Small intestine (tissue), 16 donors: ENCODE measurements at places on chromosomes 2 and 18.

DNA sequence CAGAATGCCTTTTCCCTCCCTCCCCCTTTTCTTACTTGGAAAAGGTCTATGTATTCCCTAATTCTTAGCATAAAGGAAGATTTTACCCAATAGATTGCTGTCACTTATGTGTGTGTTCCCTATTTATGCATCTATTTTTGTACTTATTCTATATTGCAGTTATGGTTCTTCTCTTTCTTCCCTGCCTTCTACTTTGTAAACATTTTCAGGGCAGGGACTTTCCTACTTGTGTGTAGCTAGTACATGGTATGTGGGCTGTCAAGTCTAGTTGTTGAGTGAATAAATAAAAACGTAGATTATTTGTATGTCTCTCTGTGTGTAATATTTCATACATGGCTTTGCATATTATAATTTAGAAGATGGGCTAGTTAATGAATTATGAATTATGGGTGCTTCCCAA, 45.3 kb downstream of the PSMD14 start:
- no peak for DNase-seq

GRCh38 chr2:112694182-112694581, 26.6 kb upstream of the NT5DC4 start:
- DNase-seq = no peak

DNA sequence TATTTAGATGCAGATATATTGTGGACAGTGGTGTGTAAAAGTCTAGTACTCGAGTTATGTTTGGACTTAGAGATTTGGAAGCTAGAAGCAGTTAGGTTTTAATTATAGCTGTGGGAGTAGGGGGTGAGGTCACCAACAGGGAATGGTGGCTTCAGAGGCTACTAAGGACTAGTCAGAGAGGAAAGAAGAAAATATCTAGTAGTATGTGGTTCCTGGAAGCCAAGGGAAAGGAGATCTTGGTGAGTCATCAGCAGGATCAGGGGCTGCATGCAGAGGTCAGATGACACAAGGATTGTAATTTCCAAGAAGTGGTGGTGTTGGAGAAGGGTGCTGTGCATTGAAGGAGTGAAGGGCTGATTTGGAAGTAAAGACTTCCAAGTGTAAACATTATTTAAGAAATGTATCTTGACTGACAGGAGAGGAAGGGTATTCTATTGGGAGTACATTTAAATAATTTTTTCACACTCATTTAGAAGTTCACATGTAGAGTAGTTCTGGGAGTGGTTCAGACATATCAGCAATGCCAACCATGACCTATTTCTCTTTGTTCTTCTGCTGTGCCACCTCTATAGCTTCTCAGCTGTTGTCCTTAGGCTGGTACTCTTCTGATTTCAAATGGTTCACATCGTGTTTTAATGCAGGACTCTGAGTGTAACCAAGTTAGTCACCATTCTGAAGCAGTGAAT, 59.1 kb downstream of the ACSL3 start:
- DNase-seq = no peak

DNA sequence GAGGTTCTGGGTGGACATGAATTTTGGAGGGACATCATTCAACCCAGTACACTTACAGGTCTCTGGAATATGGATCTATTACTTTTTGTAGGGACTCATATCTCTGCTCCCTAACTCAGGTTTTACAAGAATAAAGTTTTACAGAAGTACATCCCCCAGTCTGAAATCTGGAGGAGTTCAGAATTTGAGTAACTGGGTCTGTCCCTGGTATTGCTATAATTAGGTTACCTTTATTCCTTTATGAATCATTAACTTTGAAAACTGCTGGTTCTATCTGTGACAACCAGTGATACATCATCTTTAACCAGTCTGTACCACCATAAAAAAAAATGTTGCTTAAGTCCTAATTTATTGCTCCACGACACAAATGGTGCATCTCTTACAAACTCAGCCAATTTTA, 59.9 kb downstream of the INSIG2 start:
- no peak for DNase-seq

DNA sequence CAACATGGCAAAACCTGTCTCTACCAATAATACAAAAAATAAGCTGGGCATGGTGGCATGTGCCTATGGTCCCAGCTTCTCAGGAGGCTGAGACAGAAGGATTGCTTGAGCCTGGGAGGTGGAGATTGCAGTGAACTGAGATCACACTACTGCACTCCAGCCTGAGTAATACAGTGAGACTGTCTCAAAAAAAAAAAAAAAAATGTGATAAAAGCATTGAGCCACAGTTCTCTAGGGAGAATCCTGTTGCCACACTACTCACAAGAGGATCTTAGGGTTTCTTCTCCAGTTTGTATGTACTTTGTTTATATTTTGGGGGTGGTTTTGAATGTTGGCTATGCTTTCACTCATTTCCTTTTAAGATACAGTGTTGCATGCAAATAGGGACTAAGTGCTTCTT, 62.0 kb downstream of the TMEM185B start:
- no peak for DNase-seq

- peak; percentile 31 for DNase-seq
These were observed 494 bp downstream of the HNRNPLL start for GRCh38 chr2:38602136-38602731.

GRCh38 chr2:190979906-190980629, 33.9 kb downstream of the STAT1 start:
- peak; percentile 75 for DNase-seq

DNA sequence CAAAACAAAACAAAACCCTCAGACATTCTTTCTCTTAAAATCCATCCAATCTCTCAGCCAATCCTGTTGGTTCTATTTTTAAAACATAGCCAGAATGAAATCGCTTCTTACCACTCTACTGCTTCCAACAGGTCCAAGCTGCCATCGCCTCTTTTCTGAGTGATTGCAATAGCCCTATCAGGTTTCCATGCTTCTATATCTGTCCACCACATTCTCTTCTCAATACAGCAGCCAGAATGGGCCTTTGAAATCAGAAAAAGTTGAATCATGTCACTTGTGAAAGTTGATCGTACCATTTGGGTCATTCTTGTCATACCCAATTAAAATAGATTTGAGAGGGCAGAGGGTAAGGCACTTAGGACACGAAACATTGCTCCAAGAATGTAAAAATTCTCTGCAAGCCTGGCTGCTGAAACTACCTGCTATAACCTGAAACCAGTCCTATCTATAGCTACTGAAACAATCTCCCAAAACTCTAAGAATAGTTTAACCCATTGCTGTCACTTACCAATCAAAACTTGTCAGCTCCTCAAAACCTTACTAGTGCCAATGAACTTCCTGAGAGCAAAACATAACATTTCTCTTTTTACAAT, 3.3 kb upstream of the MTLN start:
- DNase-seq = no peak

DNA sequence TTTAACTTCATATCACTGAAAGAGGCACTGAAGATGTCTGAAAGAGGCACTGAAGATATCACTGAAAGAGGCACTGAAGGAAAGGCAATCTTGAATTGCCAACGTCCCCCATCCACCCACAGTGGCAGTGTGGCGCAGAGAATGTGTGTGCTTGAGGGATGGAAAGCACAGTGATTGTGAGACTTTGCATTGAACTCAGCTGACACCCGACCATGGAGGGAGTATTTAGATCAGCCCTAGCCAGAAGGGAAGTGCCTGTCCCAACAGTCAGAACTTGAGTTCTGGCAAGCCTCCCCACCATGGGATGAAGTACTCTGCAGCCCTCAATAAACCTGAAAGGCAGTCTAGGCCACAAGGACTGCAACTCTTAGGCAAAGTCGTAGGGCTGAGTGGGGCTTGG, 33.8 kb downstream of the MAP4K3 start:
- no peak for DNase-seq

- no peak for DNase-seq
These were observed 2.1 kb upstream of the TMEM131 start for GRCh38 chr2:97997784-97998392.

DNA sequence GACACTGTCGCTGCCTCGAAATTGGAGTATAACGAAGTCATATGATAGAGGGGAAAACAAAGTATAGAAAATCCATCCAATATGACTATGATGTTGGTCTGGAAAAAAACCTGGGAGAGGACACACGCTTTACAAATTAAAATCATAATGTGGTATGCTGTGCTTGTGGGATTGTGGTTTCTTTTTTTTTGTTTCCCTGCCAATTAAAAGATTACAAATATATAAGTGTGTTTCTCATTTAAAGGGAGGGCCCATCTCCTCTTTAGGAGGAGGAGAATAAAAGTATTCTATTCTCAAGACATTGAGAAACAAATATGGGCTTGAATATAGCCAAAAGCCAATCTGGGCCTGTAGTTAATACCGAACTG, 86.6 kb downstream of the EPHA4 start:
- no peak for DNase-seq

GRCh38 chr2:233882353-233882752, 14.2 kb upstream of the MSL3B start:
- DNase-seq = no peak

DNA sequence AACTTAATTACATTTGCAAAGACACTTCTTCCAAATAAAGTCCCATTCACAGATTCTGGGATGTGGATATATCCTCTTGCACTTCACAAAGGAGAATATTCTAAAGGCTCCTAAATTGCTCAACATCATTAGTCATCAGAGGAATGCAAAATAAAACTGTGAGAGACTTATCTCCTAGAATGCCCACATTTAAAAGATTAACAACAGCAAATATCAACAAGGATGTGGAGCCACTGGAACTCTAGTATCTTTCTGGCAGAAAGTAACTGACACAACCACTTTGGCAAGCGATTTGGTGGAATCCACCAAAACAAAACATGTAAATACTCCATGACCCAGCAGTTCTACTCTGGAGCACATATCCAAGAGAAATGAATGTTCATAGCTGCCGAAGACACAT, 4.6 kb downstream of the NEU2 start:
- no peak for DNase-seq

GRCh38 chr2:32798829-32799228, 147.9 kb upstream of the LTBP1 start:
- DNase-seq = no peak

- DNase-seq = no peak
These were observed 348.5 kb downstream of the EN1 start for GRCh38 chr2:118498943-118499342.

DNA sequence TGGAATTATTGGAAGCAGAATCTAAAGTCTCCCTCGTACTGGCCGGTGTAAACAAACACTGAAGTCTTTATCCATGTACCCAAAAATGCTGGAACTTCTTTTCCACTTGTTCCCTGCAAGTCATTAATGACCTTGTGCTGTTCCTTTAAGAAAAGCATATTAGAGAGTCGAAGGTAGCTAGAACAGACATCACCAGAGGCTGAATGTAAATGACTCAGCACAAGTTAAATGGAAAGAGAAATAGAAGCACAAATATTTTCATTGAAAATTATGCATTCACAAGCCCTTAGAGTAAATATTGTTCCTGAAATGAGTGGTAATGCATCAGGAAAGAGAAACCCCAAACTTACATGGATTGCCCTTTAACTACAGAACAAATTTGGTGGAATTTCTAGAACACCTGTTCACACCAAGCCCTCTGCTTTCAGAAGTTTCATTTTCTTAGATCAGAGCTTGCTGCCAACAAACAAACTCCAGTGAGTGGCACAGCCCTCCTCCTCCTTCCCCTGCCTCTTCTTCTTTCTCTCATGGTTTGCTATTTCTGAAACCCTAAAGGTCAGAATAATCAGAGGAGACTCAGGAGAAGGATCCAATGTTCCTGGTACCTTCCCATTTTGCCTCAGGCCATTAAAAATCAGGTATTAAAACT, 264.3 kb downstream of the TXNL1 start:
- no peak for DNase-seq

DNA sequence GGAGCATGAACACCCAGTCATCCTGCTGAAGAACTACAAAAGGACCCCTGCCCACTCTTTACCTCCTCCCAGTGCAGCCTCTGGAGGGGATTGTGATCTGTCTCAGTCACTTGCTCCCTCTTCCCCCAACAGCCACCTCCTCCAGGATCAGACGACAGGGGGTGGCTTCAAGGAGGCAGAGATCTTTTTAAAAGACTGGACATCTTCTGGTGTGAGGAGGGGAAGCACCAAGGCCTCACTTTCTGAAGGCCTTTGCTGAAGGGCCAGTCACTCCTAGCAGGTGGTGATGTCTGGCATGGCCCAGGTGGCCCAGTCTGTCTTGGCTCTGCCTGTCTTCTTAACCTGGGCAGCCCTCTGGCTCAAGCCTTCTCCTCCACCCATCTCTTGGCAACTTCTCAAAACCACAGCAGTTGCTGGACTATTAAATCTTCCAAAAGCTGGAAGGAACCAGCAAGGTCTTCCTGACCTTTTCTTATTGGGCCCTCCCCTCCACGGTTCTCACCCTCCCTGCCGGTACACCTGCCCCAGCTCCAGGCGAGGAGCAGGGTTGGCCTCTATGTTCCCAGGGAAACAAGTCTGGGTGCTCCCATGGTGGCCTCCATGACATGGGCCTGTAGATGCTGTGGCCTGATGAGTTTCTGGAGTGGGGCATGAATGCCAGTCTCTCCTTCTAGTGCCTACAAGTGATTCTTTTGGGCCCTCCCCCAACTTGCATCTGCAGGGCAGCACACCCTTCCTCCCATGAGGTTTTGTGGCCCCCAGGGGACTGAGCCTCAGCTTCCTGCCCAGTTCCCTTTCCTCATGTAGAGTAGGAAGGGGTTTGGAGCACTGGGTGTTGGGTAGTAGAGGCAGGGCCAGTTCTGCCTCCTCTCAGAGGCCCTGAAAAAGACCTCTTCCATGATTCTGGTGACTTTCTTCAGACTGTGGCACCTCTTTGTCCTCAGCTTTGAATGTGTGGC, 5.0 kb upstream of the ATP6V1B1 start:
- no peak for DNase-seq

DNA sequence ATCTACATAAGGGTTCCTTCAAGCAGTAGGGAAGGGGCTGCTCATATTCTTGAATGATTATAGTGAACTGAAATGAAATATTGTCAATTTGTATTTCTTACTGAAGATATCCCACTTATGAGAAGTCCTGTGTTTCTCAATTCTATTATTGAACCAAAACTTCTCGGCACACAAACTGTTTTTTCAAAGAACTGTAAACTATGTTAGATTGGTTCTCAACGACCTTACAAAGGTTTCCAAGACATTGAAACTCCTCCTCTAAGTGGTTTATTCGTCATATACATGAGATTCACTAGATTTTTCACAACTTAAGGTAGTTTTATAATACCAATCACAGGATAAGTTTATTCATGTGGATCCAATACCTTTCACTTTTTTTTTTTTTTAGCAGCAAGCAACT, 1.4 kb downstream of the CCL20 start:
- no peak for DNase-seq

- no peak for DNase-seq
These were observed 73.8 kb upstream of the PROKR1 start for GRCh38 chr2:68569604-68570003.

DNA sequence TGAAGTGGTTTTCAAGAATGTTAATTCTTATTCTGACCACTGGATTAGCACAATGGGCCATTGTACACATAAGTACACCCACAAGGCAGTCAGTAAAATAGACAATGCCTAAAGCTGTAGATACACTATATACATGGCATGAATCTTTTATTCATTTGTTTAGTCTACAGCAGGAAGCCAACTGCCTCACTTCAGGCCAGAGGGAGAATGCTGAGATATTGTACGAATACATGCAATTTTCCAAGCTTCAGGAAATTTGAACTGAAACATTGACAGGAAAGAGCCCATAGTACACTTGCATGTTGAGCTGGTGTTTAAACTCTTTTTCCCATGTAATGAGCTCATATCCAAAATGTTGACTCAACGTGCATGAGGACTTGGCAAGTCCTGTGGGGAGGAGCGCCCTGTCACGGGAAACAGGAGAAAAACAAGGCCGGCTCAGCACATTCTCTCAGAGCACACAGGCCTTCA, 111.6 kb upstream of the CYP1B1 start:
- no peak for DNase-seq
